ENCODE measurements at places on chromosomes 6 and 20.

GRCh38 chr20:57695012-57695411 lies 14.8 kb downstream of the PMEPA1 start:
- DNase-seq = no peak

DNA sequence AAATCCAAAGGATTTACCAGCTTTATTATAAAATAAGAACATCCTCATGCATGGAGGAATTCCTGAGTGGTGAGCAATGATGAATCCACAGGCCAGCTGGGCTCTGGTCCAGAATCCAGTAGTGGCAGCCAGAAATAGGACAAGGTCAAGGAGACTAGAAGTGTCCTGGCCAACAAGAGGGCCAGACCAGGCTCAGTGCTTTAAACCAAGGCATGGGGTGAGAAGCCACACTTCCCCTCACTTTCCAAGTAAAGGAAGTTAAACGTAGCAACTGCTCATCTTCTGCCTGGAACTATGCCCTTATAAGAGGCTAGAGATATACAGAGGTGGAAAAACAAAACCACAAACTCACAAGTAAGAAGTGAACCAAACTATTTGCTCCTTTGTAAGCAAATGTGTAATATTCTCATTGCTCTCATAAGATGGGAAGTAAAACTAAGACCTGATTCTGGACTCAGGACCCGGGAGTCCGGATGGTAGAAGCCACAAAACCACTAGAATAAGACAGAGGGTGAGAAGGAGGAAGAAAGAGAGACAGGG lies 253.2 kb downstream of the UST start:
- no peak for DNase-seq

GRCh38 chr6:44742828-44743372 lies 355.4 kb downstream of the CDC5L start:
- DNase-seq = no peak

DNA sequence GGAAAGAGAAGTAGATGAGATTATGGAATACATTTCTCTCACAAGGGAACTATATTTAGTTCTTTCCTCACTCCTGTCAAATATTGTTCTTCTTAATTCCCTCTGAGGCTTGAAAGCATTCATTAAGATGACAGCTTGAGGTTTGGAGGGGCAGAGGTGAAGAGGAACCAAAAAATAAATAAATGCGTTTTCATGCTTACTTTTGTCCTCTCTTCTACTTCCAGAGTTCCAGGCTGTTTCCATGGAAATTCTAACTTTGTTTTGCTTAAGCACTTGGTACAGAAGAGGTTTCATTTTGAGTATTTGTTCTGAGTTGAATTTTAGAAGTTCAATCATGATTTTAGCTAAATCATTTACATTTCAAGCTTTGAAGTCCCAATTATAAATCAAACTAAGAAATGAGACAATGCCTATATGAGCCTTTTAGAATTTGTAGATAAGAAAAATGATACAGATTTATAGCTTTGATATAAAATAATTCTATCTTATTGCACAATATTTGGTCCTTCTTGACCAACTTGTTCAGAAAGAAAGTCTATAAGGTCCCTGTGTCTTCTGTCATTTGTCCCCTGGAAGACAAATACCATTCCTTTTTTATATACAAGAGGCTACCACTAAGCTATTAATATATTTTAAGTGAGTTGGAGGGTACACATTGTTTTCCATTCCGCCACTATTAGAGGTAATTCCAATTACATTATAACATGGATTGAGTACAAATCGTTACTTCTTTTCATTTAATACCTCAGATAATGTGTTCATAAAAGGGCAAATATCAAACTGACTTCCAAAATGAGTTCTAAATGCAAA lies 16.3 kb downstream of the RBM24 start:
- DNase-seq = no peak

DNA sequence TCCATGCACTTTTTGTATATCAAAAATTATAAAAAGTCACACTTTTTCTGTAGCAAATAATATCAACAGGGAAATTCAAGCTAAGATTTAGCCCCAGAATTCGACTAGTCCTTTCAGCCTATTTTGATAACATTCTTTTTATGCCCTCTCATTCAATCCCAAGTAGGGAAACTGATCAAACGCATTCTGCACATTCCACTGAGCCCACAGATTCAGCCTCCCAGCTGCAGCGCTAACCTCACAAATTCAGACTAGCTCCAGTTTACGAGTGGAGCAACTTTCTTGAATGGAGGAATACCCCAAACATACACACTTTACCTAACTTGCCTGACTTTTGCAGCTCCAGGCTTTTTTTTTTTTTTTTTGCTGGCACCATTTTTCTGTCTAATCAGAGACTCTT lies 70.3 kb upstream of the HEY2 start:
- no peak for DNase-seq

GRCh38 chr6:11833626-11834592 lies 55.3 kb upstream of the ADTRP start:
- no peak for DNase-seq

GRCh38 chr6:15496345-15497131 lies 166.3 kb downstream of the DTNBP1 start:
- no peak for DNase-seq

GRCh38 chr6:169921217-169921616 lies 169.8 kb downstream of the ERMARD start:
- DNase-seq = no peak

All from stimulated activated CD4-positive, alpha-beta T cell treated with anti-CD3 and anti-CD28 coated beads, Interleukin-2, amount 100 ng/mL, for 24 hours (primary cell).